Amniotic epithelial cell (primary cell): ENCODE measurements at places on chromosomes 7 and 10.

DNA sequence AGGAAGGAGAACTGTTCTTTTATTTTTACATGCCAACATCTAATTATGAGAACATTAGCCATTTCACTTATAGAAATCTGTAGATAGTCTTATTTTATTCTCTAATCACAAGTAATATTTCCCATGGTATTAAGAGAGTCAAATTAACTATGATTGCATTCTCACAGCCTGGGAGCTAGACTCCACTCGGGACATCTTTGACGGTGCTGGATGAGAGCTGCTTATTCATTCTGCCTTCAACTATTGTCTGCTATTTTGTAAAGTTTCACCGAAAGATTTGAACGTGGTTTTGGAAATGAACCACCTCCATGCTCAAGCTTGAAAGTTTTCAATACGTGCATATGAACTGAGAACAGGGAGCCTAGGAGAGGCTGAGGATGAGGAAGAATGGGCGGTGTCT lies 264.3 kb upstream of the KLF6 start:
- no peak for DNase-seq

DNA sequence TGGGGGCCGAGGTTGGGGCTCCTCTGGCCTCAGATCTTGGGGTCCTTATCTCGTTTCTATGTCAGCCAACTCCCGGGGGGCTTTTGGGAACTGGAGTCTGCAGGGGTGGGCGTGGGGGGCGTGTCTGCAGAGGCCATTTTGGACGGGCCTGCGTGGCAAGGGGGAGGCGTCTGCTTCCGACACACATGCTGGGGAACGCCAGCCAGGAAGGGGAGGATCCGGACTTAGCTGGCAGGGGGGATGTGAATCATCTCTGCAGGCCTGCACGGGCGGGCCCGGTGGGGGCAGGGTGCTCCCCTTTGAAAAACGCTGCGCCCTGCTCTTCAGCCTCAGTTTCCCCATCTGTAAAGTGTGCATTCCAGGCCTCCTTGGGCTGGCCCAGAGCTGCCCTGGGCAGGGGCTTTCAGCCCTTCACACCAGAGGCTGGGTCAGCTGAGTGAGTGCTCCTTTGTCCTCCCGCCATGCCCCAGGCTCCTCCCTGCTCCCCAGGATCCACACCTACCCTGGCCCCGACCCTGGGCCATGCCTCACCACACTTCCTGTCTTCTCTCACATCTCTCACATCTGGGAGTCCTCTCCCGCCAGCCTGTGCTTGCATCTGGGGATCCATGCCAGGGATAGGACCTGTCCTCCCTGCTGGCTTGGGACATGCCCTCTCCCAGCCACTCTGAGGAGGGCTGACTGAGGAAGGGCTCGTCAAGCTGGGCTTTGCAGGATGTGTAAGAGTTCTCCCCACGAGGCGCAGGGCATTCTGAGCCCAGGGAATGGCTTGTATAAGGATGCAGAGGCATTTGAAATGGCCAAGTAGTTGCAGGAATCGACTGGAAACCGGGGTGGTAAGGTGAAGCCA lies 172.6 kb upstream of the TNRC18 start:
- peak; percentile 94 for DNase-seq

GRCh38 chr7:32533276-32534029 lies 38.2 kb downstream of the AVL9 start:
- no peak for DNase-seq

DNA sequence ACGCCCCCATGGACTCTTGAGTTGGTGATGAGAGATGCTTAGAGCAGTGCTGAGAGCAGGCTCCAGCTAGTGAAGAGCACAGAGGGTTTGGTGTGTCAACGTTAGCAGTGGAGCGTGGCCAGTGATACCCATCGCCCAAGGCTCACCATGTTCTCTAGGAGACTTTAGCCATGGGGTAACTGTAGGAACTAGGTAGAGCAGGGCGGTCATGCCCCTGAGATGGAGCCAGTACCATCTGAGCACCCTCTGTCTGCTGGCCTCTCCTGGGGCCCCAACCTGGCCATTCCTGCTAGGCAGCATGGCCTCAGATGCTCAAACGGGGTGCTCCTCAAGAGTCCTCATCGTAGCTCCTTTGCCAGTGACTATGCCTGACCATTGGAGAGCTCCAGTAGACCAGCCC lies 179.7 kb downstream of the KCND2 start:
- DNase-seq = no peak

DNA sequence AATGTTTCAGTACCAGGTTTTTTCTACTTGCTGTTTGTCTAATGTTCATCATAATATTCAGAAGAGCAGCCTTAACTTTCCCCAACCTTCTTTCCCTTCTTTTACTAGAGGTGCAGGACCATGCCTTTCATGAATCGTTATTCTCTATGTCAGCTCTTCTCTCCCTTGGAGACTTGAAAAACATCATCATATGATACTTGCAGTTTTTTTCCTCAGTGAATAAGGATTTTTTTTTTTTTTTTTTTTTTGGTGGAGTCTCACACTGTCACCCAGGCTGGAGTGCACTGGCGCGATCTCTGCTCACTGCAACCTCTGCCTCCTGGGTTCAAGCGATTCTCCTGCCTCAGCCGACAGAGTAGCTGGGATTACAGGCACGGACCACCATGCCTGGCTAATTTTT lies 30.1 kb downstream of the SMNDC1 start:
- DNase-seq = no peak

DNA sequence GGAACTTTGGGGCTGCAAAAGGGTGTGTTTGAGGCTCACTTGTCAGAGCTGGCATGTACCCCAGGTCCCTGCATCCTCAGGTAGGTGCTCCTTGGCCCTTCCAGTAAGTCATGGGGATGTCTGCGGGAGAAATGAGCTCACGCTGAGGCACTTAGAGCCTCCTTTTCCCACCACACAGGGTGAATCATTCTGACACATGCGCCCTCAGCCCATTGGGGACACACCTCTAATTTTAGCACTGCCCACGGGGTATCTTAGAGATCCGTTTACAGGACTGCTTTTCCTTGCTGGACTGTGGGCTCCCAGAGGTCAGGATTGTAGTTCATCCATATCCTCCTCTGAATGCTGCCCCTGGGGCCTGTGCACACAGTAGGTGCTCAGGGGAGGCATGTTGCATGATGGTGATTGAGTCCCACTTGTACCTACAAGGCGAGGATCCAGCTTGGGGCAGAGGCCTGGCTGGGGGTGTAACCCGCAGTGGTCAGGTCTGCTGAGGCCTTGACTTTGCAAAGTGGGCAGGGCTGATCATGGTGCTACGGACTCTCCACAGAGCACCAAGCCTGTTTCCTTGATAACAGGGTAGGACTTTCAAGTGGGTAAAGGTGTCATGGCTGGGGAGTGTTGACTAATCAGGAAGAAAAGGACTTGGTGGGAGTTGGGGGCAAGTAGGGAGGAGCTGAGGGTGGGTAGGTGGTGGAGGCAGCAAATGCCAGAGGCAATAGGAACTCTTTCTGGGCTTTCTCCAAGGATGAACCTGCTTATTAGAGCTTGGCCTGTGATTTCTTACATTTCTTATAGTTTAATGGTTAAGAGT lies 5.8 kb downstream of the TSPAN15 start:
- DNase-seq = peak; percentile 47

GRCh38 chr7:134414109-134414508 lies 44.8 kb downstream of the AKR1B1 start:
- no peak for DNase-seq

- no peak for DNase-seq
These were observed 4.2 kb downstream of the STK32C start for GRCh38 chr10:132303361-132304115.

DNA sequence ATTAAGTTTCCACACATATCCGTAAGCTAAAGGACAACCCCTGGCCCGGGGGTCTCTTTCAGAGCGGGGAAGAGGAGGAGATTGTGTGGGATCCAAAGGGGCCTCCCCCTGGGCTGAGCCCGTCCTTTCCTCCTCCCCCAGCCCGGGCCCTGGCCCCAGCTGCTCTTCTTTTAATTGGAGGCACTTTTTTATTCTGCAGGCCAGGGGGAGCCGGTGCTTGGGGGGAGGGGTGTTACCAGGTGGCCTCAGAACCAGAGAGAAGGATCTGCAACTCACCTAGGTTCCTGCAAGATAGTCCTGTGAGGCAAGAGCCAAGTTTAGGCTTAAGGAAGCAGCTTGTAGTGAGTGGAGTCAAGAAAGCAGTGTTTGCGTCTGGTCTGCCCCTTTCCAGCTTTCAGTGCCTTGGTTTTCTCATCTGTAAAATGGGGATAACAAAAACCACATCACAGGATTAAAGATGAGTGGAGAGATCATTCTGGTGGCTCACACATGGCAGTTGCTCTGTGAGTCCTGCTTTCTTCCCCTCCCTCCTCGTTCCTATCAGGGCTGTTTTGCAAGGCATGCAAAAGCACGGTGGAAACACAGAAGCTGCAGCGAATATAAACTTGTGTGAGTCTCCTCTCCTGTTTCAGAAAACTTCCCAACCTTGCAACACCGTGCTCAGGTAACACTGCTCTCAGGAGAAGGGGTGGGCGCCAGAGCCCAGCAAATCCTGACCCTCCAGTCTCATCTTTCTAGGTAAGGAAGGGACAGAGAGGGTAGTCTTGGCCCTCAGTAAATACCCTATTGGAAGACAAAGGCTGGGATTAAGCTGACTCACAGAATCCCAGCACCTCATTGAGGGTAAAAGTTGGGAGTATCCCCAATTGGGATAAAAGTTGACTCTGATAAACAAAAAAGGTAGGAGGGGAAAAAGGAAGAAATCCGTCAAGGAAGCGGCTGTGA lies 4.1 kb upstream of the TLX1 start:
- DNase-seq = no peak

GRCh38 chr10:22599048-22599561 lies 115.3 kb downstream of the PIP4K2A start:
- DNase-seq = peak; percentile 67

GRCh38 chr10:76037531-76038155 lies 606.2 kb downstream of the LRMDA start:
- peak; percentile 51 for DNase-seq

- no peak for DNase-seq
These were observed 230.1 kb upstream of the SEMA3E start for GRCh38 chr7:83879063-83879462.

DNA sequence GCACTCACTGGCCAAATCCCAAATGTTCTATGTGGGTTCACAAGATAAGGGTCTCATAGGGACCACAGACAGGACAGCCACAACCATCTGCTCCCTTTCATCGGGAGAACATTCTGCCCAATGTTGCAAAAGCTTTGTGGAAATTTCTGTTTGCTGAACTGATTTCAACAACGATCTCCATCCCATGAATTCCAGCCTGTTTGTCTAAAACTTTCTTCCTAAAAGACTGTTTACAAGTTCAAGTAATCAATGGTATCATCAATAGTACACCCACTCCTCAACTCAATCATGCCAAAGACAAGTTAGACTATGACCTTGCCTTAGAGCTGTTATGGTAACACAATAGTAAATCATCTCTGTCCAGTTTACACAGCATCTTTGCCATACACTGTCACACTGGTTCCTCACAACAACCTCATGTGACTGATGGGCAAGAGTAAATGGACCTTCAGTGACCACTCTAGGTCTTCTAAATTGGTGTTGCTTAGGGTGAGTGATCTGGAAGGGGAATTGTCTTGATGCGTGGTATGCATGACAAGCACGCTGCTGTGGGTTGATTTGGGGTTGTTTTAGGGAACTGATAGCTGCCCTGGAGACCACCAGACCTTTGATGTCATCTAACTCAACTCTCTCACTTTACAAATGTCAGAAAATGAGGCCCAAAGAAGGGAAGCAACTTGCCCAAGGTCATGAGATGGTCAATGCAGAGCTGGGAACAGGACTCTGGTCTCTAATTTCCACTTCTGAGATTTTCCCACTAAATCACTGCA lies 95.1 kb downstream of the PPP1R3C start:
- no peak for DNase-seq
